ENCODE measurements at places on chromosomes 3 and 15.
A peak's percentile ranks its signal among the peaks of the same experiment; 100 is the strongest.

DNA sequence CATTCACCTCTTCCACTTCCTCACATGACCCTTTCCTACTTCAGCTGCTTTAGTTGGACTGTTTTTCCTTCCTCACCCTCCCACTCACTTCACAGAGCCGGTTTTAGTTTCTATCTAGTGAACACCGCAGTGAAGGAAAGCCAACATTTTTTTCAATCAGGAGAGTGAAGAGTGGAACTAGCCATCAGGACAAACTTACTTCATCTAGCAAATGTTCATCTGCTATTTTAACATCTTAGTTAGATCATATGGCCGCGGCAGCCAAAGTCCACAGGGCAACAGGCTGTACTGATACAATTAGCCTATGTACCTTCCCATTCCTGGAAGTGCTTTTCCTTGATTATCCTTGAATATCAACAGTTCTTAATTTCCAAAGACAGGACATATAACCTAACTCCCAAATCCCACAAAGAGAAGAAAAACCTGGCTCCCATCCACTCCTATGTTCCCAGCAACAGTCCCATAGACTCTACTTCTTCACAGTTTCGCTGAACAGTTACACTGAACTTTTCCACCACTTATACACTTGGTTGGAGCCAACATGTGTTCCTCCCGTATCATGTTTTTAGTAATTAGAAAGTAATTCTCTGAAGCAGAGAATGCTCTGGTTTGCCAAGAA is 456.2 kb upstream of the THBS1 start:
- peak; percentile 62 for DNase-seq

GRCh38 chr15:62253294-62253693 is 88.2 kb upstream of the C2CD4B start:
- DNase-seq: no peak

DNA sequence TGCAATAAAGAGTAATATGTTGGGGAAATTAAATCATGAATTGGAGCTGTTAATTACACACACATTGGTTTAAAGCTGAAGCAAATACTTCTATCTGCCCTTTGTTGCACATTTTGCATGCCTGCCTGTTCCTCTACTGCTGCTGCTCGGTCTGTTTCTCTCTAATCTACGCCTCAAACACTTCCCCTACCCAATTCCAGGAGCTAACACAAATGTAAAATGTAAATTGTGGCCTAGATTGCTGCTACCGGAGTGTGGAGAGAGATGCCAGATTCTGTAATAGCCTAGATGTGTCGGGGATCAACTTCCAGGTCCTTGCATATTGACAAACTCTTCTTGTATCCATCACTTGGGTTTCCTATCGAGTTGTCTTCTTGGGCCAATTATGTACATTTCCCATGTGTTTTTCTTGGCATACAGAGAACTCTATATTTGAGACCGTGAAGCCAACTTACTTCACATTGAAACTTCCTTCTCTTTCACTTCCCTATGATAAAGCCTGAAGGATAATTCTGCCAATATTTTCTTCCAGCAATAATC is 450.4 kb upstream of the NR2F2 start:
- no peak for DNase-seq

DNA sequence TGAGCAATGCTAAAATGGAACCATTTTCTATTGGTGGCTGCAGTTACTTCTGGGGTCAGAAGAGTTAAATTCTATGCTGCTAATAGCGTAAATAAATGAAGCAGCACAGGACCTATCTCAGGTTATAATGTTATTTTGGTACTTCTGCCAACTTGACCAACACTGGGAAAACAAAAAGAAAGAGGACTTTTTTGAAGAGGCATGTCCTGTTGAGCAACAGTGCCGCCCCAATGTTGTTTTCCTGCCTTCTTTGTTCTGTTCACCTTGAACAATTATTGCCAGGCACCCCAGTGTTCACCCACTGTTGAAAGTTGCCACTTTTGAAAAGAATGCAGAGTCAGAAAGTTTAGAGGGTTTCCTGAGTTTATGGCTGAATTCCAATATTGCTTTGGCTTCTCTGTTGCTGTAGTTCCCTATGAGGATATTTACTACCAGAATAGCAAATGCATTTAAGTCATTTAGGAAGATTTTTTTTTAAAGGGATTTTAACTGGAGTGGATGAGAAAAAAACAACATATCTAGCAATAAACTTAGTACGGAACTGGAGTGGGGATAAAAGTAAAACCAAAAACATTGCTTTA is 679.0 kb upstream of the DPPA4 start:
- DNase-seq: no peak

- DNase-seq: no peak
These were observed 10.9 kb upstream of the SETMAR start for GRCh38 chr3:4292301-4292700.

GRCh38 chr3:88231207-88231606 is 81.4 kb downstream of the C3orf38 start:
- DNase-seq: no peak

- no peak for DNase-seq
These were observed 84.4 kb downstream of the CMSS1 start for GRCh38 chr3:99902091-99902490.

- no peak for DNase-seq
These were observed 324.7 kb downstream of the SHQ1 start for GRCh38 chr3:72523429-72524151.

- DNase-seq: no peak
These were observed 15.3 kb upstream of the EBLN2 start for GRCh38 chr3:73046195-73046594.

DNA sequence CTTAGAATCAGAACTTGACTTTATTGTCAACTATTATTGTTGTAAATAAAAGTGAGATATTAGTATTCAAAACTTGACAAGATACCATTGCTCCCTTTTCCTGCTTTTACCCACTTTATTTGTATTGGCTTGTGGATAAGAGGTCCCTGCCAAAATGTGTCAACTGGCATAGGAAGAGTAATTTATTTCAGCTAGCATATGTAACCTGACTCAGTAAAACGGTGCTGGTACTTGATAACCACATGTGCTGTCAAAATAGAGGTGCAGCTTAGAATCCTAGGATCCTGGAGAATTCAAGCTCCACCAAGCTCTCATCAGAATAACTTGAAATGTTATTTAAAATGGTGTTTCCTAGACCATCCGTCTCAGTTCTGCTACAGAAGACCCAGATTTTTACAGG is 90.2 kb upstream of the TGFBR2 start:
- DNase-seq: no peak

- no peak for DNase-seq
These were observed 6.1 kb upstream of the DGKG start for GRCh38 chr3:186368176-186368575.

DNA sequence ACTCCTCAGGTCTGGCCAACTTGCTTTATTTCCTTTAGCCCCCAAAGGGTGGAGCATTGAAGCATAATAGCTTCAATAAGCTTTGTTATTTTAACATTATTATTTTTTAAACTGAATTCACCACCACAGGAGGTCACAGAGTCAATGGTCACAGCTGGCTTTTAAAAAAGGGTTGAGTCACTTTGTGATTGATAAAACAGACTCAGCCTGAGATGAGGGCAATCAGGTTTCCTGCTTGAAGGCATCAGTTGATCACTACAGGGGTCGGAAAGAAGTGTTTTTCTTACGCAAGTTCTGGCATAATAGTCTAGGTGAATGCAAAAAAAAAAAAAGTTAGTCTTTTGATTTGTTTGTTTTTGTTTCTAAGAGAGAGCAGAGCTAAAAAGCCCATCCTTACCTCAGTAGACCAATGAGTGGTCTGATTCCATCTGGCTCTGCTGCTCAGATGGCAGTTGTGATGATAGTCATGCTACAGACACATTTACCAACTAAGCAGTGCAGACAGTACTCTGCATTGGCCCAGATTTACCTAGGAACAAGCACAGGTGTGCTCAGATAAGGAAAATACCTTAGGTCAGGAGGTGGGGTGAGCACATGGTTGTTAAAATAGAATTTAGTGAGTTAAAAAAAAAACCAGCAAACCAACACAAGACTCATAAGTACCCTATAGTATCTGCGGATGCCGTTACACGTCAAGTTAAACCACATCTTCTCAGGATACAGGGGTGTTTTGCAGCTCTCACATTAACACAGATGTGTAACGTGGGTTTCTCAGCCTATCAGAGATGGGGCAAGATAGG is 22.6 kb downstream of the ZNF80 start:
- no peak for DNase-seq

GRCh38 chr3:184166671-184167070 is 8.0 kb upstream of the AP2M1 start:
- DNase-seq: no peak
